HCT116 (cell line): ENCODE measurements at places on chromosomes 12 and 14.

GRCh38 chr12:117052386-117053049 is 46.7 kb downstream of the TESC start:
- DNase-seq: no peak

DNA sequence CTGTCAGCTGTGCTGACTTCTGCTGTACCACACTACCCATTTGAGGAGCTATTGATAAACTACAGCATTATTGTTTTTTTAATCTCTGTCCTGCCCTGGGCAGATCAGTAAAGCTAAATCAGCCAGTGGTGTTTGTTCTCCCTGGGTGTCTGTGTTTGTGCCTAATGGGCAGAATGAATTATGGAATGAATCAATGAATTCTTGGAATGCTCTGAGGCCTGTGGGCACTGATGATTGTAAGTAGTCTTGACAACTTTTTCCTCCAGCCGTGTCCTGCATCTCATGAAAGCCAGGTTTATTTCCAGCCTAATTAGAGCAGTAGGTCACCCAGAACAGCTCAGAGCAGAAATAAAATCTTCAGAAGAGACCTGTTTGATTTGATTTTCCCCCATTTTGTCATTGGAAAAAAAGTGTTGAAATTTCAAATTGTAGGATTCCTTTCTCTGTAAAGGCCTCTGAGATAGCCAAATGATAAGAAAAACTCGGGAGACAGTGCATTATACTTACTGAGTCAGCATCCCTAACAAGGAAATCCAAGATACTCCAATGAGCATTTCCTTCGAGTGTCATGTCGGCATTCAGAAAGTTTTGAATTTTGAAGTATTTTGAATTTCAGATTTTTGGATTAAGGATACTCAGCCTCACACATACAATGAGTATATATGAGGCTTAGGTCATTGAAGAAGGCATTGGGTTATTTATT is 19.4 kb upstream of the EVL start:
- DNase-seq: no peak

GRCh38 chr12:40946612-40947194 is 241.4 kb upstream of the PDZRN4 start:
- peak; percentile 22 for DNase-seq

- no peak for DNase-seq
Measured at GRCh38 chr14:32697114-32697513, 241.6 kb upstream of the NPAS3 start.

GRCh38 chr12:59004456-59004855 is 84.2 kb upstream of the LRIG3 start:
- DNase-seq: no peak

DNA sequence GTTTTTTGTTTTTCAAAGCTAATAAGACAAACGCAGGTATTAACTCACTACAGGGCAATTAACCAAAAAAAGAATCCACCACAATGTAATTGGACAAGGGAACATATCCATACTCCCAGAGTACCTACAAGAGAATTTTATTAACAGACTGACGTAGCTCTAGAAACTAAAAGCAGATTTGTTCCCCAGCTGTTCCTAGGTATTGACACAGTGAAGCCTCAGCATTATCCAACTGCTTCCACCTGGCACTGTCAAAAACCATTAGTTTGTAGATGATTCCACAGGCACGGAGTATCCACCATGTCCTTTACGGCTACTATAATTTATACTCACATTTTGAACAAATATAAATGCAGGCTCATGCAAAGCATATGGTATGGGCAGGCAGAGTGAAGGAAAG is 22.3 kb downstream of the PPM1H start:
- no peak for DNase-seq

GRCh38 chr14:96634481-96634880 is 132.3 kb downstream of the PAPOLA start:
- DNase-seq: no peak

DNA sequence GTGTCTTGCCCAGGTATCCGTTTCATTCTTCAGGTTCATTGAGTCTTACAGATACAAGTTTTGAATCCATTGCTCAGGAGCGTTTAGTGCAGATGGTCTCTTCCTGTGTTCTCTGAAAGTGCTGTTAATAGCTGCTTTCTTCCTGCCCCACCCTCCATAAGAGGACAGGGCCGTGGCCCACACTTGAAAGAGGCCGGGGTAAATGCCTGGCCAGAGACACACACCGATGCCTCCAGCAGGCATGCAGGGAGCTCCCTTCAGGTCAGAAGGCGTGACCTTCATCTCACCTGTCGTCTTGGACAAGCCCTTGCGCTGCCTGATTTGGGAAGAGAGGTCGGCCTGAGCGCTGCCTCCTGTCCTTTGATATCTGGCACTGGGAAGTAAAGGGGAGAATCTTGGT is 11.6 kb downstream of the PRKAB1 start:
- DNase-seq: no peak

- DNase-seq: peak; percentile 41
Measured at GRCh38 chr14:37232907-37233481, 35.3 kb downstream of the MIPOL1 start.

- no peak for DNase-seq
Measured at GRCh38 chr14:105531894-105532623, 5.7 kb downstream of the TMEM121 start.

GRCh38 chr14:101666264-101666663 is 95.2 kb upstream of the PPP2R5C start:
- no peak for DNase-seq

DNA sequence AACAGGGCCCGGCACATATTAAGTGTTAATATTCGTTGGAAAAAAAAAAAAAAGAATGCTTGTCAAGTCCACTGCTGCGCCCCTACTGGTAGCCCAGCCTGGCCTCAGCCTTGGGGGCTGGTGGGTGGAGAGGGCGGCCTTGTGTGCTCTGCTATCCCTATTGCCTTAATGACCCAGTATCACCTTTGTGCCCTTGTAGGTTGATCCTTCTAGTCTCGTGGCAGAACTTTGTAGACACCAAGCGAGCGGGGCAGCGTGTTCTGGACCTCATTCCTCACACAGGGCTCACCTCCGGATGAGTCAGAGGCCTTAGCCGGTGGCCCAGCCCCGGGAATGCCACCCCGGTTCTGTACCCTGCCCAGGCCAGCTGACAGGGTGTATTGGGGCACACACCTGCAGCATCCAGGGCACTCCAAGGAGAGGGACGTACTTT is 1.8 kb upstream of the RCOR1 start:
- DNase-seq: peak; percentile 54

GRCh38 chr12:79555028-79555925 is 135.5 kb downstream of the PAWR start:
- peak; percentile 26 for DNase-seq

GRCh38 chr14:53023325-53023724 is 72.5 kb upstream of the FERMT2 start:
- no peak for DNase-seq

DNA sequence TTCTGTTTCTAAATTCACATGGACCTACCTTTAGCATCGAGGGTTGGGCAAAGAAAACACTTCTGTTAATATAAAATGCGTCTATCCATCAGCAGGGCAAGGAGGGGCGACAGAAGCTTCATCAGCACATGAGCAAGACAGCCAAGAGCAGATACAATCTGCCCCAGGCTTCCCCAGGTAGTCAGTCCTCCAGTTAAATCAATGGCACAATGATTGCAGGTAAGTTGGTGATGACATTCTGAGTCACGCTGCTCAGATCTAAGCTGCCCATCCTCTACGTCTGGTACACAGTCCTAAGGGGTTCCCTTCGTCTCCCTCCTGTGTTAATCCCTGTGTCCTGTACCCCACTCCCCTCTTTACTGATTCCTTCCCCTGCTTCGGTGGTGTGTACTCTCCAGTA is 38.8 kb downstream of the MAP3K9 start:
- DNase-seq: peak; percentile 27

- DNase-seq: no peak
Measured at GRCh38 chr14:57818511-57818910, 47.4 kb downstream of the SLC35F4 start.

DNA sequence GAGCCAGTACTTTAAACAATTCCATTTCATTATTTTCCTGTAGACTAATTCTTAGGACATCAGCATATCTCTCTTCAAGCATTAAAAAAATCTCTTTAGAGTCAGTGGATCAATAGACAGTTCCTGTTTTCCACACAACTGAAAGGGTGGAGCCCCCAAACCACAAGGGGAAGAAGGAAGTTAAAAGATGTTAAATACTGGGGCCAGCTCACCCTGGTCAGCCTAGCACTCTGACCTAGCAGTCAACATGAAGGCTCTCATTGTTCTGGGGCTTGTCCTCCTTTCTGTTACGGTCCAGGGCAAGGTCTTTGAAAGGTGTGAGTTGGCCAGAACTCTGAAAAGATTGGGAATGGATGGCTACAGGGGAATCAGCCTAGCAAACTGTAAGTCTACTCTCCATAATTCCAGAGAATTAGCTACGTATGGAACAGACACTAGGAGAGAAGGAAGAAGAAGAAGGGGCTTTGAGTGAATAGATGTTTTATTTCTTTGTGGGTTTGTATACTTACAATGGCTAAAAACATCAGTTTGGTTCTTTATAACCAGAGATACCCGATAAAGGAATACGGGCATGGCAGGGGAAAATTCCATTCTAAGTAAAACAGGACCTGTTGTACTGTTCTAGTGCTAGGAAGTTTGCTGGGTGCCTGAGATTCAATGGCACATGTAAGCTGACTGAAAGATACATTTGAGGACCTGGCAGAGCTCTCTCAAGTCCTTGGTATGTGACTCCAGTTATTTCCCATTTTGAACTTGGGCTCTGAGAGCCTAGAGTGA is at the start of gene LYZ:
TSS of gene LYZ (plus strand) at position 220 of the 777 bp plus-strand sequence. CDS start at position 248, 28 bp downstream.
- DNase-seq: no peak

- DNase-seq: peak; percentile 54
Measured at GRCh38 chr12:69985656-69986055, 160.6 kb downstream of the MYRFL start.

GRCh38 chr12:22275843-22276242 is 58.7 kb downstream of the ST8SIA1 start:
- no peak for DNase-seq

DNA sequence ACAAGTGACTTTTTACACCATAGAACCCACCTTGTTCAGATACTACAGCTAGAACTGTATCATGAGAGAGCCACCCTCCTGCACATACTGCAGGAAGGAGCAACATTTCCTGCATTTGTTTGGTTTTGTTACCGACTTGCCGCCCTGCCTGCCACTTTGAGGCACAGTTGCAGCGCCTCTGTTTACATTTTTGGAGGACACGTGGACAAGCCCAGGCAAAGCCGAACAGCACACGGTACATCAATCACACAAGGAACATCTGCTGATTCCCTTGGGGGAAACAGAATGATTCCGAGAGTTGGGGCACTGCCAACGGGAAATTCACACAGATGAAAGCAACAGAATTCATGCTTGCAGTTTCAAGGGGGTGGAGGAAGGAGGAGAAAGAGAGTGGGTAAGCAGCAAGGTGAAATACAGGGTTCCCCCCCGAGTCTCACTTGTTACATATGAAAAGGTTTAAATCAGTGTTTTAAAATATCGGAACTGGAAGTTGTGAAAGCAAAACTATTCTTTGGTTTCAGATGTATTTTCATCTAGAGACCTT is 110.7 kb downstream of the BTG1 start:
- DNase-seq: peak; percentile 6

- no peak for DNase-seq
Measured at GRCh38 chr14:38122241-38122640, 85.5 kb upstream of the SSTR1 start.

GRCh38 chr12:104825408-104825807 is 132.7 kb downstream of the SLC41A2 start:
- DNase-seq: no peak

- DNase-seq: no peak
Measured at GRCh38 chr12:981176-981828, 9.7 kb upstream of the ERC1 start.

GRCh38 chr14:73606271-73606670 is 6.0 kb upstream of the ACOT6 start:
- no peak for DNase-seq

GRCh38 chr14:64656986-64657385 is 47.2 kb upstream of the PLEKHG3 start:
- DNase-seq: no peak

DNA sequence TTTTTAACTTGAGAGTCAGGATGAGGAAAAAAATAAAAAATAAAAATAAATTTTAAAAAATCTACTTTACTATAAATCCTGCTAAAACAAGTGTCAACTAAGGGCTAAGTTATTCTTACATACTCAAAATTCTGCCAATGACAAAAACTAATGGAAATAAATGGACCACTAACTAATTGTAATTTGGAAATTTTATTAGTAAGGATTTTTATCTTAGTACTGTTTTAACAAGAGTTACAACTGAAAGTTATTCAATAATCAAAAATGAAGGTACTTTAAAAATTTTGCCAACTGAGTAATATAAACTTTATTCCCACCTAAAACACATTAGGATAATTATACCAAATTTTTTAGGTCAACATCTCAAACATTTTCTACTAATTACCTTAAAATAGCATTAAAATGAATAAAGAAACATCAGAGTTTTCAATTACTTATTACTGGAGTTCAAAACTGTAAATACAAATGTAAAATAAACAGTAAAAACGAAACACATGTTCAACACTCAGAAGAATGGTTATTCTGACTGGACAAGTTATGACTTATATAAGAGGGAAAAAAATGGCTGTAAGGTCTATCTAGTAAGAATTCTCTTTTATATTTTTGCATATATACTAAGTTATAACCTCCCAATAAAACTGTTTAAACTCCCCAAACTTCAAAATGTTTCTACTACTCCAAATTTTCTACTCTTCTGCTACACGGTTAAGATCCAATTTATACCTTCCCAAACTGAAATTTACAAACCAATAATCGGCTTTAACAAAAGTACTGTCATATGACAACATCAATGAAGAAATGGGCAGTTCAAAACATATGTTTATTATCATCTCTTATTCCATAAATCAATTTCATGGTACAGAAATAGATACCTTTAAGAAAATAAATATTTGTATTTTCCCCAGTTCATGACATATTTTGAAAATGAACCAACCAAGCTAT is 2.7 kb downstream of the HECTD1 start:
- no peak for DNase-seq

DNA sequence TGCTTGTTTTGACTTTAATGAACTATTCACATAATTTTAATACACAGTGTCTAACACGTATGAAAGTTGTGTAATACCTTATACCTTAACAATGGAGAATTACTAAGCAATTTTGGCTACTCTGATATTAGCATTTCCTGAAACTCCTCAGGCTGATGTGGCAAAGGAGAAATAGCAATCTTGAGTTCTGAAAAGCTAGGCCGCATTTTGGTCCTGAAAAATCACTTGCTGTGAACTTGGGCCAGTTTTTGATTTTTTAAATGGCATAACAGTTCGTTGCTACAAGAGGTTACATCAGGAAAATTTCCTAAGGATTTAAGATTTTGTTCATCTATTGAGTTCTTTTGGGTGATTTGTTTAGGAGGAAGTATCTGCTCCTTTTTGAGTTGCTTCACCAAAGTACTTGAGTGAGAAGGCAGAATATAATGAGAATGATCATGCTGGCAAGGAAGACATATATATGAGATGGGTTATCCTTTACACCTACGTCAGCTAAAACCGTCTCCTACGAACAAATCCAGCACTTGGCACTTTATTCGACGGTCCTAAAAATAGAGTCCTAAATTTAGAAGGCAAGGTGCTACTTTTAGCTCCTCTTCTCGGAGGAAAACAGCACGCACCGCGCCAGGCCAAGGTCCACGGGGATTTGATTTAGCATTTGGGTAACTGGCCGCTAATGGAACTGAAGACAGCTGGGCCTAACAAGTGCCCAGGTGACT is 32.2 kb downstream of the MIA2 start:
- no peak for DNase-seq

- no peak for DNase-seq
Measured at GRCh38 chr14:105508601-105509000, 17.6 kb downstream of the TEDC1 start.

GRCh38 chr12:110590806-110591326 is 7.7 kb upstream of the PPTC7 start:
- no peak for DNase-seq
